NCI-H1048 (cell line): ENCODE measurements at places on chromosomes 1 and 21.

GRCh38 chr1:89121641-89122040 is 4.3 kb downstream of the GBP2 start:
- DNase-seq: no peak

DNA sequence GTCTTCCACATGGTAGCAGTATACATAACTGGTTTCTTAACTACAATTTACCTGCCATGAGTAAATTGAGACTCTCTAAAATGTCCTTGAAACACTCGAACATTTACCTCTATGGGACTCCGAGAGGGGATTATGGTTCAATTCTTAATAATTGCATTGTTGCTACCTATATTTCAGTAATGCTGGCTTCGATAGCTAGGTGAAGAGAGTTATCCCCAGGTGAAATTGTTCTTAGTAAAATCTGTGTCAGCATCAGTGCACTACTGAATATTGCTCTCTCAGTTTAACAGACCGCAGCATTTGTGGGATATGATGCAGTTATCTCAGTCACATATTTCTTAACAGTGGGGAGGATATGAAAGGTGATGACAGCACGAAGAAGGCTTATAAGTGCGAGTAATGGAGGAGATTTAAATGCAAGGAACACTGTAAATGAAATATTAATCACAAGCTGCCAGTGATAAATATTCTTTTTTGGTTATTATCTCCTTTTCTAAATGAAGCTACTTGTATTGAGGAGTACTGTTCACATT is 801.9 kb downstream of the BRINP3 start:
- no peak for DNase-seq

GRCh38 chr1:203797948-203798655 is 2.7 kb downstream of the ZBED6 start:
- no peak for DNase-seq

DNA sequence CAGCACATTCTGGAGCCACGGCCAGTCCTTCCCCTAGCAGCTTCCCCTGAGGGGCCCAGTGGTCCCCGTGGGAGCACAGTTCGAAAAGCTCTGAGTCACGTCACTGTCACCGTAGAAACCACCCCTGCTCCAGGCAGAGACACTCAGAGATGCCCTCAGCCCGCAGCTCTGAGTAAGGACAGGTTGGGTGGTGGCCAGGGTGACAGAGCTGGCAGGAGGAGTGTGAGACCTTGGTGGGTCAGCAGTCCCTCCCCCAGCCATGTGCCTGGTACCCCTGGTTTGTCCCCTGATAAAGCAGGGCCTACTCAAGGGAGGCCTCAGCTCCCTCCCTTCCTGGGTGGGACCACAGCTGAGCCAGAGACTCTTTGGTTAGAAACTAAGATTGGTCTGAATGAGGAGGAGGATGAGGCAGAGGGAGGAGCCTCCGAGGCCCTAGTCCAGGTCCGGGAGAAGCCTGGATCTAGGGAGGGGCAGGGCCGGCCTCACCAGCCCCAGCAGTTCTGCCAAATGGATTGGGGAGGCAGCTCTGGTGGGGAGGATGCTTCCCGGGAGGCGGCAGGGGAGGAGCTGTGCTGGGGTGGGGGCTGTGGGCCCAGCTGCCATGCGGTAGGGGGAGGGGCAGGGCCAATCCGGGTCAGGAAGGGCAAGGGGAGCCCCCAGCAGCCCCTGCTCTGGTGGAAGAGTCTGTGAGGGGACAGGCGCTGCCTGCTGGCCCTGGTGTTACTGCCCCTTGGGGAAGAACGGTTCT is 55.2 kb downstream of the SLC9A1 start:
- DNase-seq: no peak

DNA sequence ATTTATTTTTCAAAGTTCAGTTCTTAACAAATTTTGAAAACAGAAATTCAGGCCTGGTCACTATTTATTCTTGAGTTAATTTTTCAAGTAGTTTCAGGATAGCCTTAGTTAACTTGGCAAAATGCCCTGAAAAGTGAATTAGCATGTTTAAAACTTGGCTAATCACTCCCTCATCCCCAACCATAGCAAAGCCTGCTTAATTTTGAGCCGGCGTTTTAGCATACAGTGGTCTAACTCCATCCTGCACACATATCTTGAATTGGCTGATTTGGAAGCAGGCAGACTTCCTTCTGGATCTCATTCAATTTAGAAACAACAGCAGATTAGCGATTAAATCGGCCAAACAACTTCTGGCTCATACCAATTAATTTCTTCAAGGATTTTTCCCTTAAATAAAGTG is 439.2 kb downstream of the PTBP2 start:
- DNase-seq: no peak

DNA sequence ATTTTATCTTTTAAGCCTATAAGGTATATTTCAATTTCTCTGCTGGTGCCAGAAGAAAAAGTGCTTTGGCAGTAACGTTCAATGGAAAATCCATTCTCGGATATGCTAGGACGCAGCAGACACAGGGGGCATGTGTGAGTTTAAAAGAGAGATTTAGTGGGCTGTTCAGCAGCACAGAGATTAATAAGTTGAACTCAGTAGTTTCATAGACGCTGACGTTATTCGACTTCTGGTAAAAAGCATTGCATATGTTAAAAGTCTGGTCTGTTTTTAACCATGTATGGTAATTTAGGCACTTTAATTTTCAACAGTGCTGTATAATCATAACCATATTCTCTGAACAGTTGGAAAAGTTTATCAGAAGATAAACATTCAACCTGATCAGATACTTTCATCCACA is 99.6 kb downstream of the ATP6V1G3 start:
- no peak for DNase-seq

GRCh38 chr1:99232172-99232571 is 32.1 kb upstream of the PLPPR4 start:
- no peak for DNase-seq

GRCh38 chr1:114431026-114431425 is 80.0 kb downstream of the TRIM33 start:
- DNase-seq: no peak

GRCh38 chr1:41751804-41752513 is 166.8 kb downstream of the HIVEP3 start:
- DNase-seq: no peak
